ENCODE measurements at places on chromosomes 4 and X.

DNA sequence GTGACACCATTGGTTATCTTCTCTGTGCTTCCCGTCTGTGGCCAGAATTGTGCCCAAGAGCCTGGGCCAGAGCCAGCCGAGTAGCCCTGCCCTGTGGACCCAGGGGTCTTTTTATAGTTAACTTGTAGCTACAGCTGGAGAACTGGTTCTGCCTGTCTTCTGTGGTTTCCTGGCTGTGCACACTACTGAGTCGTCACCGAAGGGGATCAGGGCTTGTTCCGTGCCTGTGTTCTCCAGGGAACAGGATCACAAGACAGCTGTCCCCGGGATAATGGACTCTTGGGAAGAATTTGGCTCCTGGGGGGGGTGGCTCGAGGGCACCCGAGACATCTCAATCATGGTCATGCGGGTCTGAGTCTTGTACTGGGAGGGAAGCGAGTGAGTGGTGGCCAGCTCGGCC lies 22.1 kb upstream of the OPN1LW start:
- DNase-seq: no peak

- peak; percentile 33 for DNase-seq
These were observed 303.1 kb downstream of the ARHGAP24 start for GRCh38 chr4:85777908-85778631.

DNA sequence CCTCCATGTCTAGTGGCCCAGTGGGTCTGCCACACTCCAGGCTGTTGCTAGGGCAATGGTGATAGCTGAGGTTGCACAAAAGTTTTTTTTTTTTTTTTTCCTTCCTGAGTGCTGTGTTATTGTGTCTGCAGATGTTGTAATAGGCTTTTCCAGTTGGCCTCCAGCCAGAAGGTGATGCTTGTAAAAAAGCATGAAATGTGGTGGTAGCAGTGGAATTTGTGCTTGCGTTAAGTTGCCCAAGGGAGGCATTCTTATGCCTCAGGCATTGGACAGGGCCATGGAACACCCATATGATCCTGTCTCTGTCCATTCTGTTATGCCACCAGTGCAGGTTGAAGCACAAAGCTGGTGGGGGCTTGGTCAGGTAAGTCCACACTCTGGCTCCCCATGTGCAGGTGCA lies 660.5 kb upstream of the SPANXN1 start:
- DNase-seq: no peak

- DNase-seq: no peak
These were observed 35.4 kb downstream of the GRXCR1 start for GRCh38 chr4:42927946-42928345.

GRCh38 chr4:8227201-8227770 lies 28.2 kb downstream of the SH3TC1 start:
- DNase-seq: no peak

DNA sequence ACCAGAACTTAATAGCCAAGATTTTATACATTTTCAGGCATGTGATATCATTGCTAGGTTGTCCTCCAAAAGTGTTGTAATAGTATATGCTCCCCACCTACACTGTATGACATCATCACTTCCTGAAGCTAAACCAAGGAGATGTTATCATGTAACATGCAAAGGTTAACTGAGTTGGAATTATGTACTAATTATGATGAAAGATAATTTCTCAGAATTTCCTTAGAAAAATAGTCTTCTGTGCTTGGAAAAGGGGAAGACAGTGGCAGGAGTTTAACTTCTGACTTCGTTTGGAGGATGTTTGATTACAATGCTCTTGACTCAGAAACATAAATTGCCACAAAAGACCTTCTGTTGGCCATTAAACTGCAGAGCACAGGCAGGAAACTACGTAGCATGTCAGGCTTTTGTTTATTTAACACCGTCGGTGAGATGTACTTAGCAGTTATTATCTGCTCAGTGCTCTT lies 83.6 kb upstream of the GUCY1A1 start:
- no peak for DNase-seq
